DMS153 (cell line): ENCODE measurements at places on chromosomes 3 and 15.

DNA sequence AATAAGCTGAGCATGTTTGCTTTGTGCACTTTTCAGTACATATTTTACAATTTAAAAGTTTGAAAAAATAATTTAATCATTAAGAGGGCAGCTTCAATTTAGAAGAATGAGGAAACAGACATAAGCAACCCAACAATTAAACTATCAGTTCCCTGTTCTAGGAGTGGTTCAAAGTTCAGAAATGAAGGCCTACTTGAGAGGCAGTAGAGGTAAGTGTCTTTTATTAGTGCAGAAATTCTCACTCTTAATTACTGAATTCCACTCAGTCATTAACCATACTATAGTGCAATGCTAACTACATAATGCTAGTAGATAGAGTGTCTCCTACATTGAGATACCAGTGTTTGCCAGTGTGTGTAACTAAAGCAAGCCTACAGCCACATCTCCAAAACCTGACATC, 73.1 kb downstream of the TNIK start:
- no peak for DNase-seq

GRCh38 chr15:66483131-66483566, 14.4 kb downstream of the SNAPC5 start:
- DNase-seq = no peak

GRCh38 chr3:62125380-62125779, 248.0 kb downstream of the FEZF2 start:
- DNase-seq = no peak

DNA sequence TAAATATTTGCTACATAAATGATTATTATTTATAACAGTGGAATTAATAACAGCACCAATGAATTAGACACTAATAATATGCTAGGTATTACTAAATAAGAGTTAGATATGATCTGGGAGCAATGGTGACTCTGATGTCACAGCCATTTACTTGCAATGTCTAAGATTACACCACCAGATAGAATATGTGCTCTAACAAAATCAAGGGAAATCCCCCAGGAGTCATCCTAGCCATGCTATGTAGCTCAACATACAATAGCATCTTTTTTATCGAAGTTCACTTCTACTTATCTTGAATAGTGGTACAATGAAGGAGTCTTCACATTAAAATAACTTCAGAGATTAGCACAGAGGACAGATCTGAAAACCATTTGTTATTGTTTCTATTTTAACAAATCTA, 154.0 kb downstream of the FMN1 start:
- no peak for DNase-seq

GRCh38 chr3:62843508-62843907, 31.7 kb downstream of the CADPS start:
- DNase-seq = no peak

GRCh38 chr15:31497838-31498237, 171.2 kb downstream of the KLF13 start:
- no peak for DNase-seq

DNA sequence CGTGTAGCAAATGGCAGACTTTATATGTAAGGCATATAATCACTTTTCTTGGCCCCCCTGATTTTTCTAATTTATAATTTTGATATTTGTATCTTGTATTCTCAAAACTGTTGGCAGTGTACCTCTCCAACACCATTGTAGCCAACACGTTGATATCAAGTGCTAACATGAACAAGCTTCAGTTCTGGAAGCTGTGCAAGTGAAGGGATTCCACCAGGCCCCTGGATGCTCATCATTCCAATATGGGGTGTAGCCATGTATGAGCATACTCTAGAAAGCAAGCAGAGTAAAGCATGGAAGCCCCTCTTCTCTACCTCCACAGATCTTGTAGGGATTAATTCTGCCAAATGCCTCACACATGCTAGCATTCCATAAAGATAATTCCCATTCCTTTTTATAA, 211.3 kb downstream of the MYRIP start:
- DNase-seq = no peak

DNA sequence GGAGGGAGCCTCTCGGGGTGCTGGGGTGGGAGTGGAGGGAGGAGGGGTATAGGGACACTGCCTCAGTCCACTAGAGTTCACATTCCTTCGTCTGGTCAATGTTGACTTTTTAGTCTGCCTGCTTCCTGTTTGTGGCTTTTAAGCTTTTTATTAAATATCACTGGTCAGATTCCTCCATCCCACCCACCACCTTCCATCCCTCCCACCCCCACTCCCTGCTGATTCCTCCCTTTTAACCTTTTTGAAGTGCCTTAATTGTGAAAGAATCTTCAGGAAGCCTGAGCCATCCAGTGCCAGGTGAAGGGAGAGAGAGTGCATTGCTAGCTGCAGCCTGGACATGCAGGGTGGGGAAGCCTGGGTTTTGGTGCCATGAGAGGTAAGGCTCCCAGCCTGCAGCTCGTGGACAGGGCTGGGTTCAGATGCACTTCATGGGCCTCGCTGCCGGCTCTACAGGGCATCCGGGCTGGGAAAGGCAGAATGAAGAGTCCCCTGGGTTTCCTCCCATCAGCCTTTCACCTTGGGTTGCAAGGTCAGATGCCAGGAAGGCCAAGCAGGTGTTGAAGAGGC, 105.9 kb downstream of the DNAJB8 start:
- no peak for DNase-seq

GRCh38 chr3:42140665-42141203, 49.6 kb downstream of the TRAK1 start:
- no peak for DNase-seq

- no peak for DNase-seq
Observed at GRCh38 chr3:39350714-39351113, 21.2 kb downstream of the CCR8 start.

- DNase-seq = peak; percentile 35
Observed at GRCh38 chr15:31488437-31489204, 162.0 kb downstream of the KLF13 start.

DNA sequence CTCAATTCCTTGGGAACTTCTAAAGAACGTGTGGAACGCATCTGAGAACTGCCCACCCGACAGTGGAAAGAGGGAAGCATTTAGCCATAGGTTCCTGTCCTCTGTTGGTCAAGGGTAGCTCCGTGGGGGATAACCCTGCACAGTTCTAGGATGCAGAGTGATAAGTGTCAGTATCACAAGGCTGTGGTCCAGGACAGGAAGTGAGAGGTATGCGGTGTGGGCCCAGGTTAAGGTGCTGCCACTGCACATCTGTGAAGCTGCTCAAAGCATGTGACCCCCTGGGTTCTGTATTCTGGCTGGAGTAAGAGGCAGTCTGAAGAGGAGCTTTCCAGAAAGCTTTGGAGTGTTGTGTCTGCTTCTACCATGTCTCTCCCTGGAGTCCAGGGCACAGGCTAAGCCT, 51.7 kb upstream of the HES1 start:
- DNase-seq = no peak

GRCh38 chr3:180611006-180611405, 9.0 kb downstream of the TTC14 start:
- DNase-seq = no peak

DNA sequence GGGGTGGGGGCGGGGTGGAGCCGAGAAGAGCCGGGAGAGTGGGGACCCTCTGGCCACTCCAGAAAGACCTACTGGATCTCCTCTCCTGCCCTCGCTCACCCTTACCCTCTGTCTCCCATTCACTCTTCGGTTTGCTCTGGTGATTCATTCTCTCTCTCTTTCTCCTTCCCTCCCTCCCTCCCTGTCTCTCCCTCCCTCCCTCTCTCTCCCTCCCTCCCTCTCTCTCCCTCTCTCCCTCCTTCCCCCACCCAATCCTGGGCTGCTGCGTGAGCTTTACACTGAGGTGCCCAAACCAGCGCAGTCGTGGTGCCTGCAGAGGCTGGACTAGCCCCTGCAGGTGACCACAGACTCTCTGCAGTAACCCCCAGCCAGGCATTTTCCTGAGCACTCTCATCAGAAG, 32.2 kb upstream of the ADAMTS17 start:
- no peak for DNase-seq

DNA sequence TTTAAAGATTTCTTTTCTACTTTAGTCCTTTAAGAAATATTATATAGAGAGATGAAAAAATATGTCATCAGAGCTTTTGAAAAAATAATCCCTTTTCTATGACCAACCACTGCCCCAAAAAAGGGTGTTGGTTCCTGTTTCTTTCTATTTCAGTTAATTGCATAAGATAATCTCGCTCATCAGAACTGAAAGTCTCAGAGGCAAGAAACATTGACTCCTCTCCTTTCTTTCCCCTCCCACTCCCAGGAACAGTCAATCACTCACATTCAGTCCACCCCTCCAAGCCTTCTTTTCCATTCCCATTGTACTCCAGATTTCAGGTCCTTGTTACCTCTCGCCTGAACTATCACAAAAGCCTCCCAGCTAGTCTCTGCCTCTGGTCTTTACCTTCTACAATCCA, 153.7 kb upstream of the ABI3BP start:
- DNase-seq = no peak

DNA sequence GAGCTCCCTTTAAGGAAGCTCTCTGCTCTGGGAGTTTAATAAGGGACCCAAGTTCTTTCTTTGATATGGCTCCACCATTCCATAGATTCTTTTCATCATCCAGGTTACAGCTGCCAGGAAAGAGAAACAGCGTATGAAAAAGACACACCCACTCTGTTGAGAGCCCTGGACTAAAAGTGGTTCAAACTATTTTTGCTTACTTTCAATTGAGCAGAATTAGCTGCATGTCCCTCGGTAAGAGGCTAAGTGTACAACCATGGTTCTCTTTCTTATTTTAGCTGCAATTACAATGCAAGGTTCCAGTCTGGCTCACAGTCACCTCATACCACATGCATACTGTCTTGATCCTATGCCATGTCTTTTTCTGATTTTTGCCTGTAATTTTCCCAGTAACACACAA, 1288.3 kb downstream of the NSUN3 start:
- DNase-seq = no peak

GRCh38 chr3:13223574-13224237, 150.5 kb upstream of the IQSEC1 start:
- no peak for DNase-seq

- DNase-seq = no peak
Observed at GRCh38 chr15:80703965-80704364, 8.9 kb downstream of the ABHD17C start.

DNA sequence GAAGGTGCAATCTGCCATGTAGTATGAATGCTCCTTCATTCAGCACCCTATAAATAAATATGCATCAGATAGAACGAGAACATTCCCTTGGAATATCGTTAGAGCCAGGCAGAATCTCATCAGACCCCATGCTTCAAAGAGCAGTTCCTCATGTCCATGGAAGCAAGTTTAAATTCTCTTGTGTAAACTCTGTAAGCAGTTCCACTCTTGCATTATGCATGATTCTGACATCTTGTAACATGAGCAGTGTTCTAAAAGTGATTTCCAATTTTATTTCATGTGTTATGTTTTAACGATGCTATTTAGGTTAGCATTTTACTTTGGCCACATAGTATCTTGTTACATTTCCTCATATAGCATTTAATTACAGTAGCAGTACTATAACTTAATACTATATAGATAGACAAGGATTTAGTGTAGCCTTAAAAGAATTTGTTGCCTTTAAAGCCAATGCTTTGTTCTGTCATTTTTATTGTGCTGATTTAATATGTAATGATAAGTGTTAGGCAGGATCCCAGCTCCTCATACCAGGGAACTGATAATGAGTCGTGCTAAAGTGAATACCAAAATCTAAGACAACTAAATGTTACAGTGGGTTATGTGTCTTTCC, 161.2 kb upstream of the NECTIN3 start:
- DNase-seq = no peak

- DNase-seq = no peak
Observed at GRCh38 chr3:38454178-38454883, 641 bp downstream of the ACVR2B start.

GRCh38 chr15:70531576-70531975, 231.8 kb downstream of the UACA start:
- DNase-seq = no peak

GRCh38 chr3:182508919-182509711, 284.2 kb upstream of the ATP11B start:
- no peak for DNase-seq
